ENCODE measurements at places on chromosomes 6 and 20.
A peak's percentile ranks its signal among the peaks of the same experiment; 100 is the strongest.

- DNase-seq: no peak
Observed at GRCh38 chr20:63117151-63117550, 98.8 kb downstream of the YTHDF1 start.

GRCh38 chr20:3547906-3548305 lies 77.1 kb downstream of the ATRN start:
- DNase-seq: no peak

GRCh38 chr6:23659125-23659524 lies 466.9 kb upstream of the NRSN1 start:
- peak; percentile 14 for DNase-seq

DNA sequence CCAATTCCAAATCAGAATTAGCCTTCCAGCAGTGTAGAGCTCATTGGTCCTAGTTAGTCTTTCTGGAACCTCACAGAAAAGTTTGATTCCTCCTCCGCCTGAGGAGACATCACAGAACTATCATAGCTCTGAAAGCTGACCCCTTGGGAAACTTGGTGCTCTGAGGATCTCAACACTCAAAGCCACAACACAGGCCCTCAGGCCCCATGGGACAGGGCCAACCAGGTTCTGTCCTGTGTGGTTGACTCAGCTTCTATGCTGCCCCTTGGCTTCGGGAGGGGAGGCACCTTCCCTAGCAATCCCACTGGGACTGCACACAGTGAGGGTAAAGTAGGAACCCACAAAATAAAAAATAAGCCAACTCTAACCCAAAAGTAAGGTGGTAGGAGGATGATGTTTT lies 237.5 kb upstream of the ECI2 start:
- no peak for DNase-seq

GRCh38 chr6:168524571-168525001 lies 83.6 kb downstream of the SMOC2 start:
- DNase-seq: no peak

- no peak for DNase-seq
Observed at GRCh38 chr6:146859206-146859605, 260.4 kb downstream of the ADGB start.

- DNase-seq: no peak
Observed at GRCh38 chr20:37226889-37227288, 34.7 kb downstream of the GHRH start.

GRCh38 chr6:117018771-117019170 lies 141.7 kb downstream of the RFX6 start:
- DNase-seq: no peak

DNA sequence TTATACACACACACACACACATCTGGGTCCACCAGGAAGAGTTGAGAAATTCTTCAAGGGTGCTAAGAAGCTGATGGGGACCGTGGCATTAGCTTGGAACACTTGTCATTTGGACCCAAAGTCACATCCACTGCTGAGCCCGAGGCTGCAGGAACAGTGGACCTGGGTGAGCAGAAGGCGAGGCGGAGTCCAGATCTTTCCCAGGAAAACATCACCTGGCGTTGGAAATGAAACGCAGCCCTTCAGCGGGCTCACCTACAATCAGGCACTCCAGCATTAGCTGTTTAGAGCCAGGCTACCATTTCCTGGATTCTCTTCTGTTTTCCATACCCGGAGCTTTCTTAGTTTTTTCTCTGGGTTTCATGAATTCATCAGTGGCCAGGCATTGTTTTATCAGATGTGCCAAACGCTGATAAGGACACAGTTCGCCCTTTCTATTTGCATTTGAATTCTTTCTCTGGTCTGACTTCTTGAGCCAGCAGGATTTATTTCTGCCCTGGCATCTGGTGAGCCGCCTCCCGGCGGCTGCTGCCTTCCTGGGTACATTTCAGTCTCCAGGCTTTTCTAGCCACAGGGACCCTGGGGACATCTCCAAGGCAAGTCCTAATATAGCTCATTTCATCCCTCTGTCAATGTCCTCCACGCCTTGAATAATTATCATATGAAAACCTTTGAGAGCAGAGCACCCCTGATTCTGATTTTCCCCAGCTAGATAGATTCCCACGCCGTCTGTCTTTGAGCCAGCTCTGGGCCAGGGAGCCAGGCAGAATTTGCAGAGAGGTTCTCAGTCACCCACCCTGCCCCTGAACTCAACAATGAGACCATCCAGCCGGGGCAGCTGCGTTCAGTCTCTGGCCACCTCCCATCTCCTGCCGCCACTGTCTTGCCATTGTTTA lies 170.9 kb downstream of the TTLL2 start:
- no peak for DNase-seq

DNA sequence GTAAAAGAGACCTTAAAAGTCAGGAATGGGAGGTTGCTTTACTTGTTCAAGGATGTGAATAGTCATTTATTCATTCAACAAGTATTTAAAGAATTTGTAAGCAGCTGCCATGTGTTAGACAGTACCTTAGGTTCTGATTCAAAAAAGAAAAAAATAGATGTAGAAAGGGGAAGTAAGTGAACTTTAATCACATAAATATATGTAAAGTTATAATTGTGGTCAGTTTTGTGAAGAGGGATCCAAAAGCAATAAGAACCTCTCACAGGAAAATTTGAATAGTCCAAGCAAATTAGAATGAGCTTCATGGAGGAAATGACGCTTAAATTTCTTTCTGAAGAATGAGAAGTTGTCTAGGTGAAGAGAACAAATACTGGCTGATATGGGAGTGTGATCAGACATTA lies 596.1 kb upstream of the CITED2 start:
- DNase-seq: peak; percentile 21

DNA sequence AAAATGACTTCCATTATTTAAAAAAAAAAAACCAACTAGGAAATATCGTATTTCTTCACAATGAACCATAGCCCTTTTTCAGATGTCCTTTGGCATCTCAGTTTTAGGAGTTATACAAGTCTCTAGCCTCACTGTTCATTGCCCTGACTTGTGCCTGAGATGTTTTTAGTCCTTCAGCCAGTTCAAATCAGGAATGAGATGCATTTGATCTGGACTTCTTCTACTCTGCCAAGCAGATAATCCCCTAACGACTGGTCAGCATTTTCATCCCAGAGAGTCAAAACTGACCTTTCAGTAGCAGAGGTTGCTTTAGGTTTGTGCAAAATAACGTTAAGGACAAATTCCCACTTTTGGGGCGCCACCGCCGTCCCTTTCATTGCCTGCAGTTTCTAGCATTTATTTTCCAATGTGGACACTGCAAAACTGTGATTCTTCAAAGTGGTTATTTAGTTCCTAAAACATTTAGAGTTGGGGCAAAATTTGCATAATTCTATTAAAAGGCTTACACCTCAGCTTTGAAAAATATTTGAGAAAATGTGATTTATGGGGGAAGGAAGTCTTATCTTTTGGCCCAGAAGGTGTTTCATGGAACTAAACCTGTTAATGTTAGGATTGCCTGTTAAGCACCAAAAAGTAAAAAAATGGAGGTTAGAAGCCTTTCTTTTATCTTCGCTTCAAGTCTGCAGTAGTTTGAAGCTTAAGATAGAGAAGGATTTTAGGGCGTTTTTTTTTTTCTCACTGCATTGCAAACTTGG lies 152.0 kb upstream of the SGK1 start:
- DNase-seq: no peak

DNA sequence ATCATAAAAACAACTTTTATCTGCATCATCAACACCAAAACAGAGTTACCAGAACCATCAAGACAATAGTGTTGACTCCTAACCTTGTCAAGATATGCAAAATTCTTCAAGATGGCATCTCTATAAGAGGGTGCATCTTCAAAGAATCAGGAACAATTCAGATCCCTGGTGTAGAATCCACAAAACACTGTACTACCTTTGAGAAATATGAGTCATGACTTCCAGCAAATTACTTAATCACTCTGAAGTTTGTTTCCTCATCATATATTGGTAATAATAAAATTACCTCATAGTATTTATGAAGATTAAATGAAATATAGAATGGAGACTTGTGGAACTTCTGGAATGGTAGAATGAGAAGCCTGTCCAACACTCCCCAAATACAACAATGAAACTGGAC lies 221.3 kb upstream of the SUPT3H start:
- DNase-seq: peak; percentile 71

DNA sequence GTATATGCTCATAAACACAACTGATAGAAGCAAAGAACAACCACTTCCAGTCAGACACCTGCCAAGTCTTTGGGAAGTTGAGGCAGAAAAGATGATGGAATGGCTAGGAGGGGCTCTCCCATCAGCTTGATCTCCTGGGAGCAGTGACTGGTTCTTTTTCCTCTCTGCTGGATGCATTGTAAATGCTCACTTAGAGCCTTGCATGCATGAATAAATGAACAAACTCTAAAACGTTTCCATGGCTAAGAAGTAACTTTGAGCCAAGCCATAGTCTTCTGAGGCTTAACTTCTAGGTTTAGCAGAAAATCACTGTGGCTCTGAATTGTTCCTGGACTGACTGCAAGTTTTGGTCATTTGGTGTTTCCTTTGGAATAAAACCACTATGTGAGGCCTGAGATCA lies 166.4 kb upstream of the CITED2 start:
- no peak for DNase-seq

DNA sequence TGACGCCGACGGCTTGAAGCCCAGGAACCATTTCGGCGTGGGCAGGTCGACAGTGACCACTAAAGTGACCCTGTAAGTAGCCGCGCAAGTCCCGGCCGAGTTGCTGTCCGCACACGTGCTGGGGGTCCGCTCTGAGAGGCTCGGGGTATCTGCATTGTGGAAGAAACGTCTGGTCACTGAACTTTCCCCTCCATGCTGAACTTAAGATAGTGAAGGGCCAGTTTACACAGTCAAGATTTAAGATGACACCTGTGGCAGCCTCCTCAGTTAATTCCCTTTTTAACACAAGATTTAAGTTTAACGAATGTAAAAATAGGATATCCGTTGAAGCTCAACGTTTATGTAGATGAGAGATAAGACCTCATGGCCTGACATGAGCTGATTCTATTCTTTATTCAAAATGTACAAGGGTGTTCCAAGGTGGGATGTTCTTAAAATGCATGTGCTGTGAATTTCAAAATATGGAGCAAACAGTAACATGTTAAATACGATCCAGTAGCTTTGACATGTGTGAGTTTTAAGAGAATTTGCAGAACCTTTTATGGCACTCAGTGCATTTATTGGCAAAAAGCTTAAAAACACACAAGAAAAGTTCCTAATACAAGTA lies 116.2 kb downstream of the RTN4IP1 start:
- no peak for DNase-seq

- DNase-seq: no peak
Observed at GRCh38 chr6:145551164-145551563, 184.2 kb downstream of the EPM2A start.

GRCh38 chr6:38738261-38738660 lies 23.1 kb downstream of the DNAH8 start:
- no peak for DNase-seq

GRCh38 chr6:103000688-103001087 lies 1607.2 kb downstream of the GRIK2 start:
- no peak for DNase-seq

DNA sequence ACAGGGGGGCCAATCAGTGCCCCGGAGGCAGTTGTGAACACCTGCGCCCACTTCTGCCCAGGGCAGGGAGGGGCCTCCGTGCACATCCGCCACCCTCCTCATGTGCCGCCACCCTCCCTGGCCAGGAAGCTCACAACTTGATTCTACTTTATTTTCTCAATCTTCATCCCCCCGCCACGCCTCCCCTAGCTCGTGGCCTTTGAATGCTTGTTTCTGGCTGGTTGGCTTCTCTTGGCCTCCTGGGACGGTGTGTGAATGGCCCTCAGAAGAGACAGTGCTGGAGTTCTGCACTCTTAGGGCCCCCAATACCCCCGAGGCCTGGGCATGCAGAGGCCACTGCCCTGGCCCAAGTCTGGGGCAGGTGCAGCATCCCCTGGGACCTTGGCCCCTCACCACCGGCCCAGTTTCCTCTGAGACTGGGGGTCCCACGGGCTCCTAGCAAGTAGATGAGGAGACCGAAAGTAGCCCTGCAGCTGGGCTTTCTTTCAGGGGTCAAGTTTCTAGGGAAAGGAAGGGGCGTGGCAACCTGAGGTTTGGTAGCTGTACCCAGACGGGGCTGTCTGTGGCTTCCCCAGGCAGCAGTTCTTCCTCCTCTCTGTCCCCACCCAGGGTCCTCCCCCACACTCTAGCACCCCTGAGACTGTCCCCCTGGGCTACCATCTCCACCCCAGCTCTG lies 1.3 kb downstream of the RGS19 start:
- DNase-seq: no peak

GRCh38 chr6:147161974-147162495 lies 42.2 kb upstream of the STXBP5 start:
- DNase-seq: peak; percentile 86

- no peak for DNase-seq
Observed at GRCh38 chr20:8154638-8155037, 22.6 kb downstream of the PLCB1 start.

DNA sequence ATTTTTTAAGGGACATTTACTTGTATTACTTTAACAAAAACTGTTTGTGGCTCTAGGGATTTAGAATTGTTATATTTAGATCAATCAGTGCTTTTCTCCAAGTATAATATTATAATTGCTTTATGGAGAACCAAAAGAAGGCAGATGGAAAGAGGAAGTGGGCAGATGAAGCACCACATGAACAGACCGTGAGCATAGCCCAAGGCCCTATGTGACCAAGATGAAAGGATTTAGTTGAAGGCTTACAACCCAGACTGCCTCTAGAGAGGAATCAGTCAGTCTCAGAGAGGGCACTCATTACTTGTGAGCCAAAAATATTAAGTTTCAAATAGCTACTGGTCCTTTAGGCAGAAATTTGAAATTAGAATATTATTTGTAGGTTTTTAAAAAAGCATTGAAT lies 102.3 kb upstream of the IMPG1 start:
- DNase-seq: no peak

GRCh38 chr20:16608277-16608650 lies 35.0 kb upstream of the KIF16B start:
- DNase-seq: no peak

DNA sequence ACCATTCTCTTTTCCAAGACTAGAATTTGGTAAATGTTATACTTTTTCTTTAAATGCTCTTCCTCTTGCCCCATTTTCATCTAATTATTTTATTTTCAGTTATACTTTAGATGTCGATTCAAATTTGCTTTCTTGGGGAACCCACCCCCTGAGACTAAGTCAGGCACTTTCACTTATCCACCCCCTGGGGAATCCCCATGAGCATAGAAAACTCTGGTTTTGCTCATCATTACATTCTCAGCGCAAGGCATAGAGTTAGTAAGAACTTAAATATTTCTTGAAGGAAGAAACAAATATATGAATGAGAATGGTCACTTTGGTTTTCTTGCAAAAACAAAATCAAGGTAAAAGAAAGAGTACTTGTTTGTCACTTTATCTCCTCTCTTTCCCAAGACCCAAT lies 25.1 kb upstream of the HSF2 start:
- DNase-seq: no peak

GRCh38 chr20:57649617-57650015 lies 29.4 kb upstream of the ZBP1 start:
- DNase-seq: no peak

- DNase-seq: peak; percentile 49
Observed at GRCh38 chr6:28865401-28866204, 58.2 kb downstream of the TRIM27 start.

DNA sequence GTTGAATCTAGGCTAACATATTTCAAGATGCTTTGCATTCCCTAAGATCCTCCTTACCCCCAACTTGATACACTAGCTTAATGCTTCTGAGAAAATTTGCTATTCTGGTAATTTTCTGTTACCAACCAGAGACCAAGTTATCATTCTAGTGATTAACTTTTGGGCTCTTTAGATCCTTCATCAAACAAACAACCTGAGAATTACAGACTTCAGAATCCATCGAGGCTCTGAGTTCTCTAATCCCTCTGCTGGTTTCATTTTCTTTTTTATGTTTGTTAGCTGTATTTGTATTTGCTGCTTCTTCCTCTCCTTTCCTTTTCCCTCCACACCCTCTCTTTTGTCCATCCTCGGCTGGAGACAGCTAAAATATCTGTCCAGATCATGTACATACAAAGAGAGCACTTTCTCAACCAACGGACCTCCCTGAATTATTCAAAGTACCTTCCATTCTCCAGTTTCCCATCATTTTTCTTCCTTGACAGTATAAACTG lies 98.7 kb upstream of the RIPOR2 start:
- no peak for DNase-seq
